EH (cell line): ENCODE measurements at places on chromosomes 6 and 20.
A peak's percentile ranks its signal among the peaks of the same experiment; 100 is the strongest.

GRCh38 chr6:107439406-107439805 is 20.0 kb downstream of the PDSS2 start:
- no peak for DNase-seq

DNA sequence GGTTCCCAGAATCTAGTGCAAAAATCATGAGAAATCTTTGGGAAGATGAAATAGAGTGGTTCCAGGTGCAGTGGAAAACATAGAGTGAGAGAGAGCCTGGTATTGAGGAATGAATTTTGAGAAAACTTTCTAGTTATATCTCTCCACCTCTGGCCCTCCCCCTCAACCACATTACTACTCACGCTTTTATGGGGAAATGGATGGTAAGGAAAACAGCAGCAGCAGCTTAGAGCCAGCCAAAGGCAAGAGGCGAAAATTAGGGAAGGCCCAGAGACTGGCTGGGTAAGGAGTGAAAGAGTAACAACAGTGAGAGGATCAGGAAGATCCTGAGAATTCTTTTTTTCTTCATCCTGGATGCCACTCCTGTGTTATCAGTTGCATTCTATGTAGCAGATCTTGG is 187.9 kb upstream of the ECI2 start:
- peak; percentile 31 for DNase-seq

- peak; percentile 79 for DNase-seq
Observed at GRCh38 chr6:37141281-37142049, 28.5 kb upstream of the PIM1 start.

- no peak for DNase-seq
Observed at GRCh38 chr20:17595856-17596255, 26.0 kb downstream of the DSTN start.

- DNase-seq, result peak; percentile 21
Observed at GRCh38 chr6:5457983-5458683, 196.8 kb downstream of the FARS2 start.

GRCh38 chr6:120320481-120321162 is 971.1 kb upstream of the MAN1A1 start:
- DNase-seq, result no peak

GRCh38 chr6:103326760-103327757 is 1532.7 kb downstream of the HACE1 start:
- DNase-seq, result no peak

GRCh38 chr20:20454850-20455627 is 87.1 kb downstream of the INSM1 start:
- no peak for DNase-seq

DNA sequence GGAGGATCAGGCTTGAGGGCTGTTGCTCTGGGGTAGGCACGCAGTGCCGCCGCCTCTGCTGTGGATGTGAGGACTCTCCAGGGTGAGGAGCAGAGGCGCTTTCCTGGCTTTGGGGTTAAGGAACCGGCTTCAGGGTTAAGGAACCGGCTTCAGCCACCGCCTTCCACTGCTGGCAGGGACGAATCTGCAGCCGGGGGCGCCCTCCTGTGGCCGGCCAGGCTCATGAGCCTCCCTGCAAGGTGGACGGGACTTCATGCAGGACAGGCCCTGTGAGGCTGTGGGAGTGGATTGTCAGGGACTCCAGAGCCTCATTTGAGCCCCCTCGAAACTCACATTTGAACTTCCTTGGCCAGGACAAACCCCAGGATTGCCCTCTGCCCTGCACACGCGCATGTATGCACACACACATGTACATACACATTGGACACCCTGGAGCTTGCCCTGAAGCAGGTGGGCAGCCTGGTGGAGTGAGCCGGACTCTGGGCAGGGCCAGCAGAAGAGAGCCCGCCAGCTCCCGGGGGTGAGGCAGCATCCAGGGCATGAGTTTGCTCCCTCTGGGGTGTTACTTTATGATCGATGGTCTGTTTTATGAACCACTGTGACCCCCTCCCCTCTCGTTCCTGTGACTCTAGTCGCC is 146.9 kb downstream of the PHACTR3 start:
- peak; percentile 68 for DNase-seq

DNA sequence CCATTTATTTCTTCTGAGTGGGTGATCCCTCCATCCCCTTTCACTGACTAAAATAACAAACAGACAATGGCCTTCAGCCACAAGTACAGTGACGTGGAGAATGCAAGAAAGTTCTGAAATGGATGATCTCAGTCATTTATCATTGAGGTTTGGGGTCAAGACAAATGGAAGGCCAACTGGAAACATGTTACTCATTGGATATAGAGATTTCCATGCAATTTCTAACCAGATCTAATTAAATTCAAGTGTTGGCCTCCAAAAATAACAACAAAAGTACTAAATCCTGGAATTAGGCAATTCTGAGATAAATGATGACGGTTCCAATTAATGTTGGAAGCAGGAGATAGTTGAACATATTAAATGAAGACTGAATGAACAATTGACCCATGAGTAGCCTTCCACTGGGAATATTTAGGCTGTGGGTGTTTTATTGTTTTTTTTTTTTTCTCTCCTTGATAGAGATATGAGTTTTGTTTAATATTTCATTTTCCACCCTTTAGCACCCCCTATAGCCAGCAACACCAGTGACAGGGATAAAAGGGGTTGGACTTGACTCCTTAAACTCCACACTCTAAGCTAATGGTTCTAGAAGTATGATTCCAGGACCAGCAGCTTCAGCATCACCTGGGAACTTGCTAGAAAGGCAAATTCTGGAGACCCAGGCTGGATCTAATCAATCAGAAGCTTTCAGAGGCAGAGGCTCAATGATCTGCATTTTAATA is 112.8 kb downstream of the BCAS1 start:
- DNase-seq, result peak; percentile 54

- no peak for DNase-seq
Observed at GRCh38 chr6:15861486-15861885, 198.7 kb upstream of the DTNBP1 start.

DNA sequence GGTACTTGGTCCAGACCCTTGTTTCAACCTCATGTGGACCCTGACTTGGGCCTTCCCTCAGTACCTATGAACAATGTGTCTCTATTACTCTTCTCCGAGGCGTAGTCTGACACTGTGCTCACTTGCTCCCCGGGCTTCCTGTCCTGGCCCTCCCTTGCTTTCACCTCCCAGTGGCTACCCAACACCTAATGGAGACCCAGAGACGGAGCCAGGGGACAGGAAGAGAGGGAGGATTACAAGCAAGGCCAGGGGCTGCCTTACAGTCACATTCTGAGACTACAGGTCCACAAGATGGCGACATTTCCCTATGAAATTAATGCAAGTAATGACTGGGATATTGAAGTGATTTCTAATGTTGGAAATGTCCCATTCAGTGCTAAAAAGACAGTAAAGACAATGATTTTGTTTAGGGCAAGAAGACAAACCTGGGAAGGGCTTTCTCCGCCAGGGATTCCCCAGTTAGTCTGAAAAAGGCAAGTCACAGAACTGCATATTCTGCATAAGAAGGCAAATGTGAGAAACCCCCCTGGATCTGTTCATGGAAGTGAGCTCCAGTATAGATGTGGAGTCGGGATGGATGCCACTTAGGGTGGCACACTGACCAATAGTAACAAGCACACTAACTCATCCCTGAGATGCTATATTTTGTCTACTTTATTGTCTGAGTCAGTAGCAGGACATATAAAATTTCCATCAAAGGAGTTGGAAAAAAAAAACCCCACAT is 44.0 kb upstream of the ZBTB24 start:
- DNase-seq, result peak; percentile 71

- DNase-seq, result peak; percentile 13
Observed at GRCh38 chr20:33490934-33491656, 1.2 kb downstream of the CBFA2T2 start.

- DNase-seq, result peak; percentile 37
Observed at GRCh38 chr6:78483553-78484197, 383.7 kb upstream of the IRAK1BP1 start.

- peak; percentile 51 for DNase-seq
Observed at GRCh38 chr6:19399406-19399805, 437.8 kb upstream of the ID4 start.

- no peak for DNase-seq
Observed at GRCh38 chr6:14273191-14273590, 155.6 kb downstream of the CD83 start.

- DNase-seq, result no peak
Observed at GRCh38 chr6:68915586-68915985, 280.5 kb downstream of the ADGRB3 start.

DNA sequence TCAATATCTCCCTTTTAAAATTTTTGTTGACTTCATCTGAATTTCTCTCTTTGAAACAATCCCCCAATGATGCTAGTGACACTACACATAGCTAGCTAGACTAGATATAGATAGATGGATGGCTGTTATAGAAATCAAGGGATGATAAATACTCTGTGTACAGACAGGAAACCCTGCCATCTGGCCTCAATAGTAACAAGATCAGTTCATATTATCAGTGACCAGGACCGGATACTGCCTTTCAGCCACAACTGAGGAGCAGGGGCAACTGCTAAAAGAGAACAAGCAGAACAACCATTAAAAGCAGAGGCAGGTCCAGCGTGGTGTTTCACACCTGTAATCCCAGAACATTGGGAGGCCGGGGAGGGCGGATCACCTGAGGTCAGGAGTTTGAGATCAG is 118.3 kb upstream of the FAM184A start:
- no peak for DNase-seq
